ENCODE measurements at places on chromosomes 13 and 19. TPM values are rescaled to one million over a fixed set of nuclear protein-coding genes. Genes with fewer than 3 reads are reported as not detected.

The ZBTB32 gene
- total RNA-seq, result not detected

DNA sequence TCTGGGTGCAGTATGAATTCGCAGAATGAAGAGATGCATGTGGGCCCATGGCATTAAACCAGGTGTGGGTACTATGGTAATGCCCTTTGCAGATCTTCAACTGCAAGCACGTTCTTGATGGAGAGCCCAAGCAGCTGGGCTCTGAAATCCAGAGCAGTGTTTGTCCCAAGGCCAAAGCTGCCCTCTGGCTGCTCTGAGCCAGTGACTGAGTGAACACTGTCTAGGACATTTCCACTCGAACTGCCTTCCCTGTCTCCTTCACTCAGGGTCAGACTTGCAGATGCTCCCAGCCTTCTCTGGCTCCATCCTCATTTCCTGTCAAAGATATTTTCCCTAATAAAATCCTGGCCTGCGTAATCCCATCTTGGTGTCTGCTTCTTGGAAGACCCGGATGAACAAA lies 80.2 kb upstream of the GJB6 start:
- DNase-seq, result no peak

- no peak for DNase-seq
Observed at GRCh38 chr13:79456656-79457365, 24.1 kb upstream of the NDFIP2 start.

GRCh38 chr13:109165417-109165904 lies 536.0 kb downstream of the MYO16 start:
- DNase-seq, result no peak

All from occipital lobe (tissue), 3 donors.